Effector memory CD8-positive, alpha-beta T cell (primary cell): ENCODE measurements at places on chromosomes 3 and 15.

GRCh38 chr3:186519021-186519658, 25.0 kb downstream of the CRYGS start:
- H3K36me3 ChIP-seq: peaks cover 7% of the 10 kb centered on the region
- H3K27ac ChIP-seq: peak overlapping the region; percentile 78
- peaks cover 44% of the 10 kb centered on the region for H3K4me1 ChIP-seq
- H3K4me3 ChIP-seq: peak overlapping the region; percentile 50
- peak; percentile 62 for DNase-seq
- no peaks in the 10 kb centered on the region for H3K27me3 ChIP-seq

GRCh38 chr3:187011915-187012314, 81.6 kb downstream of the ST6GAL1 start:
- H3K36me3 ChIP-seq: peaks cover 55% of the 10 kb centered on the region
- no peak for DNase-seq
- H3K4me1 ChIP-seq: peaks cover 71% of the 10 kb centered on the region

DNA sequence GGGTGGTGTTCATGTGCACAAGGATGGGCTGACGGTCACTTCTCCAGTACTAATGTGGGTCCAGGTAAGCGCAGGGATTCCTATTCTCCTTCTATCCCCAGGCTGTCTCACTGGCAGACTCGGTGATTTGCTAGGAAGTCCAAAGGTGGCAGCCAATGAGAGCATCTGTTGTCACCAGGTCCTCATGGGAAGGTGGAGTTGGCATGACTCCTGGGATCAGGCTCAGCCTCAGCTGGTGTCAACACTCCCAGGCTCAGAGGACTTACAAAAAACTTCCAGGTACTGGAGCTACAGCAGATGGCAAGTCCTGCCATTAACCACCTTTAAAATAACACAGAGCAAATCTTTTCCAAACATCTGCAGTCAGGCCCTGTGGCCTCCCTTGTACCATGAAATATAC, 13.8 kb downstream of the XYLB start:
- no peak overlapping the region for H3K4me3 ChIP-seq
- no peak for DNase-seq
- H3K27me3 ChIP-seq: no peaks in the 10 kb centered on the region
- H3K4me1 ChIP-seq: peaks cover 12% of the 10 kb centered on the region
- no peaks in the 10 kb centered on the region for H3K36me3 ChIP-seq

- no peak overlapping the region for H3K27ac ChIP-seq
- no peak for DNase-seq
- no peaks in the 10 kb centered on the region for H3K27me3 ChIP-seq
- no peaks in the 10 kb centered on the region for H3K36me3 ChIP-seq
- no peaks in the 10 kb centered on the region for H3K4me1 ChIP-seq
- no peak overlapping the region for H3K4me3 ChIP-seq
These were observed 32.6 kb downstream of the MB21D2 start for GRCh38 chr3:192884777-192885773.

DNA sequence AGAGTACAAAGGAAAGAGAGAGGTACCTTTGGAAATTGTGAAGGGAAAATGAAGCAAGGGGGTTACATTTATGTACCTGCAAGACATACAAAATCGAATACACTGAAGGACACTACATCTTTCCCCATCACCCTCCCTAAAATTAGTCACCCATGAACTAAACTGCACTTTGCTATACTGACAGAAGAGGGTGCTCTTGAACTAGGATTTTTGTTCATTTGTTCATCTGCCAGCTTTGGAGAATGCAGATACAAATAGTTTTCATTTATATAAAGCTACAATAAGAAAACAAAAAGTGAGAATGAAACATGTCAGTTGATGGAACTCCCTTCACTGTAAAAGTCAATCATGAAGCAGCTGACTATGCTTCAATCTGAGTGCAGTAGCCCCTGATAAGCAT, 55.7 kb downstream of the PCCB start:
- H3K4me1 ChIP-seq: peaks cover 2% of the 10 kb centered on the region
- no peak for DNase-seq

GRCh38 chr3:149473357-149474249, 894 bp upstream of the TM4SF4 start:
- DNase-seq: no peak
- H3K27me3 ChIP-seq: peaks cover 48% of the 10 kb centered on the region
- peaks cover 3% of the 10 kb centered on the region for H3K36me3 ChIP-seq
- H3K4me3 ChIP-seq: no peak overlapping the region

DNA sequence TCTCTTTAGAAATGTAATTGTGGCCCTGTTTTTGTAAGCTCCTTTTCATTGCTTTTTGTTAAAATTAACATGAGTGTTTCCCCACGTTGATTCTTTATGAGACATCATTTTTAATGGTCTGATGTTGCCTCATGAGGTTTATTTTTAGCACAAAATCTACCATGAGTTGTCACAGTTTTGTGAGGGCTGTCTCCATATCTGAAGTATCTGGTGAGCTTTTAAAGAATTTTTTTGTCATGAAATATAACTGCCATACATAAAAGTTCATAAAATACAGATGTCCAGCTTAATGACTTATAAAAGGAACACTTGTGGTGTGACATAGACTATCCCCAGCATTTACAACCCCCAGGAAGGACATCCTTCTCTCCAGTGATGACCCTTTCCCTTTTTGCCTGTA, 34.3 kb upstream of the CEMIP start:
- H3K27me3 ChIP-seq: no peaks in the 10 kb centered on the region
- peaks cover 5% of the 10 kb centered on the region for H3K36me3 ChIP-seq
- DNase-seq: no peak
- peaks cover 5% of the 10 kb centered on the region for H3K4me1 ChIP-seq
- no peak overlapping the region for H3K27ac ChIP-seq

DNA sequence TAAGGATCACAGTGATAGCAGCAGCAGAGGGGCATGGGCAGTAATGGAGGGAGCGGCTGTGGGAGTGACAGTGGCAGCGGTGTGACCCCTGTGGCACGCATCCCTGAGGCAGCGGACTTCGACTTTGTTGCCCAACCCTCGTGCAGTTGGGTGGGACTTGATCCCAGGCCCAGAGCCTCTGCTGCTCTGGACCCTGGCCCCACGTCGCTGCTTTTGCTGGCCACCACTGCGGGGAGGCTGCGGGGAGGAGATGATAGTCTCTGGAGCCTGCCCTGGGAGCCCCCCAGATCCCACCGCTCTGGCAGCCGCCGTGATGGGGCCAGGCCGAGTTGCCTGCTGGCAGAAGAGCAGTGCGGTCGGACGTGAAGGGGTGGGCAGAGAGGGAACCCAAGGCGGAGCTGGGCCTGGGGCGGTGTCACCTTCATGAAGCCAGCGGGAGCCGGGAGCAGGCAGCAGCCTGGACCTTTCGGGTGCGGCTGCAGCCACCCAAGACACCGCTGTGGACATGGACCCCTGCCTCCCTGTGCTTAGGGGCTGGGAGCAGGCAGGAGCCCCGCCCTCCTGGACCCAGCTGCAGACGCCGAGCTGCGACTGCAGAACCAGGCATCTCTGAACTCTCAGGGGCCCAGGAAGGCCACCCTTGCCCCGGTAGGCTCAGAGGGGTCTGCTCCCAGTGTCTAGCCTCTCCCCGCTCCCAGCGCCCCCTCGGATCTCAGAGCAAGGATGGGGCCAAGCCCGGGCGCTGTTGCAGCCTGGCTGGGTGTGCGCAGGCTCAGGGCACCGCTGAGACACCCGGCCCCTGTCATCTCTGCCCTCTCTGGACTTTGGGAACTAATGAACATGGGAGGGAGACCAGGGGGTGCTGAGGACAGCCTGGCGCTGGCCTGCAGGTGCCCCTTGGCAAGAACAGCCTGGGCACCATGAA, 38.3 kb downstream of the COMMD2 start:
- no peak overlapping the region for H3K27ac ChIP-seq
- H3K36me3 ChIP-seq: peaks cover 3% of the 10 kb centered on the region
- H3K27me3 ChIP-seq: no peaks in the 10 kb centered on the region
- H3K4me3 ChIP-seq: no peak overlapping the region

DNA sequence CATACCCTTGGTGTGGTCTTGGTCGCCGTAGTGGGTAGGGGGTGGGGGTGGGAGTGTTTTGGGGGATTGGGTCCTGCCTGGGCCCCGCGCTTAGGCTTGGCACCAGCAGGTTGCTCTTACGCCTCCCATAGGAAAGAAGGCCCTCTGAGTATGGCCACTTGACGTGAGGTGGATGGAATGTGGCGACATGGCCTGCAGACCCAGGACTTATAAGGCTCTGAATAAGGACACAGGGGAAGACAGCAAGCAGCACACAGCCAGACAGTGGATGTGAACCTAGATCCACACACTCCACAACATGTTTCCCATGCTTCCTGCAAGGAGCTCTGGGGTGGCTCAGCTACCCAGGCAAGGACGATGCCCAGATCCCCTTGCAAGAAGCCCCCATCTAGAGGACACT, 12.4 kb downstream of the RBPMS2 start:
- no peak for DNase-seq
- H3K27me3 ChIP-seq: peaks cover 5% of the 10 kb centered on the region
- H3K27ac ChIP-seq: no peak overlapping the region
- H3K4me1 ChIP-seq: peaks cover 4% of the 10 kb centered on the region

DNA sequence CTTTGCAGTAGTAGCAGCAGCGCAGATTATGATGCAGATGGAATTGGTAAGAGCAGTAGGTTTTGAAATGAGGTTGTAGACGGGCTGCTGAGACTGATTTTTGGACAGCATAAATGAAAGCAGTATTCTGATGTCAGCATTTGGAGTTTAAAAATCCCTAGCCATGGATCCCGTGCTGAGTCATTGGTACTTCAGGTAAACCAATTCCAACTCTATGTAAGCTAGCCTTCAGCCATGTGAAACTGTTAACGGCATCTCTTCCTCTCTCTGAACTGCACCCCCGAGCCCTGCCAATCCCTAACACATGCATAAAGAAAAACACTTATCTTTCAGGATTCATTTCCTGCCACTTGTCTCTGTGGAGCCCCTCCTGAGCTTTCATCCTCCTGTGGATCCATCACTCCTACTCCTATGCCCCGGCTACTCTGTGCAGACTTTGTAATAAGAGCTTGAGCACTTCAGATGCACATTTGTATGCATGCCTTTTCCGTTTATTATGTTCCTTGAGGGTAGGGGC, 119.0 kb downstream of the AKAP13 start:
- no peaks in the 10 kb centered on the region for H3K36me3 ChIP-seq
- H3K4me3 ChIP-seq: no peak overlapping the region
- peak overlapping the region; percentile 82 for H3K27ac ChIP-seq
- peaks cover 65% of the 10 kb centered on the region for H3K4me1 ChIP-seq
- H3K27me3 ChIP-seq: no peaks in the 10 kb centered on the region

GRCh38 chr3:88032245-88032644, 26.6 kb downstream of the CGGBP1 start:
- H3K4me1 ChIP-seq: peaks cover 20% of the 10 kb centered on the region
- peak overlapping the region; percentile 89 for H3K27ac ChIP-seq
- H3K36me3 ChIP-seq: peaks cover 3% of the 10 kb centered on the region
- peak overlapping the region; percentile 70 for H3K4me3 ChIP-seq

DNA sequence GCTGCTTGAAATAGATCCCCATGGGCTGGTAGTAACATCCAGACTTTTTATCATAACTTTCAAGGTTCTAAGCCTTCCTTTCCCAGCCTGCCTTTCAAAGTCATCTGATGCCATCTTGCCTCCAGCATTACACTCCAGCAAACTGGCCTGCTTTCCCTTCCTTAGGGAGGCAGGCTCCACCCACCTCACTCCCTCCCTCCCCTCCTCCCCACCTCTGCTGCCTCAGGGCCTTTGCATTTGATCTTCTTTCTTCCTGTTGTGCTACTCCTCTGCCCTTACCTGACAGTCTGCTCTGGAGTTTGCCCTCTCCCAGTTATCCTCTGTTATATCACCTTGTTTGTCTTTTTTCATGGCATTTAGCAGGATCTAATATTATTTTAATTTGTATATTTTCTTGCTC, 319.5 kb downstream of the KCNH8 start:
- no peaks in the 10 kb centered on the region for H3K27me3 ChIP-seq
- H3K27ac ChIP-seq: no peak overlapping the region
- H3K4me1 ChIP-seq: no peaks in the 10 kb centered on the region
- H3K36me3 ChIP-seq: no peaks in the 10 kb centered on the region
- DNase-seq: no peak

- no peaks in the 10 kb centered on the region for H3K36me3 ChIP-seq
- no peak overlapping the region for H3K27ac ChIP-seq
- DNase-seq: no peak
- H3K4me3 ChIP-seq: no peak overlapping the region
- no peaks in the 10 kb centered on the region for H3K27me3 ChIP-seq
These were observed 131.0 kb upstream of the CBLB start for GRCh38 chr3:105999856-106000255.

DNA sequence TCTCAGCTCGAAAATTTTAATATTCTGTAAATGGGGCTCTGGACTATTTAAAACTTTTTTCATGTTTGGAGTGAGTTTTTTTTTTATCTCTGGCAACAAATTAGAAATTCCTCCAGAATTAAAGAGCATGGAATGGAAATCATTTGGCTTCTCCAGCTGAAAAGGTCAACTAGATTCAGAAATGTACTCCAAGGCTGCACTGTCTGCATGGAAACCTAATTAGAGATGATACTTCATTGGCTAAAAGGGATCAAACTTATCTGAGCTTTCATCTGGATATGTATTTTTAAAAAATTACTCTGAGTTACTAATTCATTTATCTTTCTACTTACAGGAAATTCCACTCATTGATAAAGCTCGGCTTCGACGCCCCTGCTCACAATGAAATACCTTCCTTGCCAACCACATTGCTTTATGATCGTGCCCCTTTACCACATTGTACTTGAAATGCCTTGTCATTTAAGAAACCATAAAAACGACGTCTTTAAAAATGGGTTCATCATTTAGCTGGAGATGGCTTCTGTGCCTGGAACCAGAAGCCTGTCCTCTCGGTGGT, 285.5 kb upstream of the ICE2 start:
- H3K4me1 ChIP-seq: no peaks in the 10 kb centered on the region
- H3K4me3 ChIP-seq: no peak overlapping the region
- H3K27ac ChIP-seq: no peak overlapping the region

DNA sequence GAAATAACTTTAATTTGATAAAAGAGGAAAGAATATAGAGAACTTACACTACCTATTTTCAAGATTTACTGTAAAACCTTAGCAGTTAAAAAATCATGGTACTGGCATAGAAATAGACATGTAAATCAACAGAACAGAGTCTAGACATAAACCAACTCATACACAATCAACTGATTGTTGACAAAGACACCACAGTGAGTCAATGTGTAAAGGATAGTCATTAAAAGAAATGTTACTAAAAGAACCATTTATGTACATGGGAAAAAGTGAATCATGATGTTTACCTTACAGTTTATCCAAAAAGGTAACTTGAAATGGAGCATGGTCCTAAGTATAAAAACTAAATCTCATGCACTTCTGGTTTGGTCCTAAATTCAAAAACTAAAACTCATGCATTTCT, 847.4 kb downstream of the IGSF11 start:
- no peak for DNase-seq
- no peaks in the 10 kb centered on the region for H3K36me3 ChIP-seq
- H3K27ac ChIP-seq: no peak overlapping the region
- no peaks in the 10 kb centered on the region for H3K27me3 ChIP-seq
- H3K4me3 ChIP-seq: no peak overlapping the region
